Activated naive CD4-positive, alpha-beta T cell (primary cell): ENCODE measurements at places on chromosomes 3 and 15.

GRCh38 chr3:57279685-57280084 lies 12.8 kb downstream of the ASB14 start:
- DNase-seq = no peak

DNA sequence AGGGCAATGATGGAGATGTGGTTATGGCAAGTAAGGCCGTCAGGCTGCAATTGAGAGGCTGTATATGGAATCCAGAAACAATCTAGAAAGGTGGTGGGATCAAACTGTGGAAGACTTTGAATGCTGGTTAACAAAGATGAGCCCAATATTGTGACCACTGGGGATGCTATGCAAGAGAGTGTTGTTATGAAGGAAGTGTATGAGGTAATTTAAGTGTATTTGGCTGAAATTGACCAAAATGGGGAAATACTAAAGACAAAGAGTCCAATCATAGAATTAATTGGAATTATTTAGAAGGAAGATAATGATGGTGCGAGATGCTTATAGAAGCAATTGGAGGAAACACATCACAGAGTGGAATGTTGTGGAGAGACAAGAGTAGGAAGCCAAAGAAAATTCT lies 24.5 kb downstream of the BTLA start:
- no peak for DNase-seq

- DNase-seq = no peak
These were observed 499.8 kb upstream of the TPRG1 start for GRCh38 chr3:188671971-188672370.

DNA sequence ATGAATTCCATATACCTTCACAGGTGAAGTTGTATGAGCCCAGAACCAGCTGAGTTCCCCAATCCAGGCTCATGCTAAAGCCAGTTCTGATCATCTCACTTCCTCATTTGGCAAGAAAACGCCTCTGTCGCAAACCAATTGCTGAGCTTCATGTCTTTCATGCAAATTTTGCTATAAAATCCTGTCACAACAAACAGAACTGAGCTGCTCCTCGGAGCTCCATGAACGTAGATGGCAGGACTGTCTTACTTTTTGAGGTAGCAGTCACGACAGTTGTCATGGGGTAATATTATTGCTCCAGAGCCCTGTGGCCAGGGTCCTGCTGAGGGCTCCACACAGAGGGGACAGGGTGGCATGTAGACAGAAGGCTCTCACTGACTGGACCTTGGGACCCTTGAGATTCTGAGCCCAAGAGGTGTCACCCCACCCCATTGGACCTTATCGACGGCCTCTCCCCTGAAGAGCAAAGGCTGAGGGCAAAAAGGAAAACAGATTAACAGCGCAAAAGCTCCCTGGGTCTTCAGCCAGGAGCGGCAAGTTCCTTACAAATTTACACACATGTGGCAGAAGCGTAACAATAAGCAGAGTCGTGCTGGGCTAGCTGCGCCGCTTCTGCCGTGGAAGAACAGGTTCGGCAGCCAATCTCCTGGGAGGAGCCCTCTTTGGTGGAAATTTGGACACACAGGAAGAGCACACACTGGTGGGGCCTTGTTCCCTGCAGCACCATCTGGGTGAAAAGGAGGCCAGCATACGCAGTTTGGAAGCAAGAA lies 249.2 kb downstream of the OPA1 start:
- no peak for DNase-seq

DNA sequence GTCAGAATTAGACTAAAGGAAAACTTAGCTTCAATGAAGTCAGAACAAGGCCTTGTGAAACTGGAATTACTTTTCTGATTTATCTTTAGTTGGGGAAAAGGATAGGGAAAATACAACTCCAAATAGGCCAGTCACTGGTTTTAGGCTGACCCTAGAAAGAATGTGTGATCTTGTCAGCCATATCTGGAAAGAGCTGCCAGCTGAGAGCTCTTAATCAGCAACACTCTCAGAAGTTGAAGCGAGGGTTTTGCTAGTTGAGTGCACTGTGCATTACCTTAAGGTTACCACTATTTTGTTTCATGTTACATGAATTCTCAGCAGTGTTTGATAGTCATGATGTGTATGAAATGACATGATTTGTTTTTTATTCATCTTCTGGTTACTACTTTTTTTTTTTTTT lies 905.3 kb upstream of the ALCAM start:
- DNase-seq = no peak

DNA sequence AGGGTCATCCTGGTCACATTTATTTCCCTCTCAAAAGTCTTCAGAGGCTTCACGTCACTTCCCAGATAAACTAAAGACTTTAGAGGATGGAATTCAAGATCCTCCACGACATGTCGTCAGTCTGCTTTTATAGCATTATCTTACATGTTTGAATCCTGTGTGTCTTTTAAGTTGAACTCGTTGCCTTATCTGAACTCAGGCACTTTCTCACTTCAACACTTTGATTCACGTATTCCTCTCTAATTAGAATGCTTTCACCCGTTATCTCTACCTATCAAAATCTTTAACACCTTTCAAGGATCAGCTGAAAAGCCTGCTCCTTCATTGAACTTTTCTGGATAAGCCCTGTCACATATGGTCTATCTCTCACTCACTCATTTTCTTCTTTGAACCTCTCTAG lies 97.1 kb downstream of the MAP2K5 start:
- DNase-seq = no peak

DNA sequence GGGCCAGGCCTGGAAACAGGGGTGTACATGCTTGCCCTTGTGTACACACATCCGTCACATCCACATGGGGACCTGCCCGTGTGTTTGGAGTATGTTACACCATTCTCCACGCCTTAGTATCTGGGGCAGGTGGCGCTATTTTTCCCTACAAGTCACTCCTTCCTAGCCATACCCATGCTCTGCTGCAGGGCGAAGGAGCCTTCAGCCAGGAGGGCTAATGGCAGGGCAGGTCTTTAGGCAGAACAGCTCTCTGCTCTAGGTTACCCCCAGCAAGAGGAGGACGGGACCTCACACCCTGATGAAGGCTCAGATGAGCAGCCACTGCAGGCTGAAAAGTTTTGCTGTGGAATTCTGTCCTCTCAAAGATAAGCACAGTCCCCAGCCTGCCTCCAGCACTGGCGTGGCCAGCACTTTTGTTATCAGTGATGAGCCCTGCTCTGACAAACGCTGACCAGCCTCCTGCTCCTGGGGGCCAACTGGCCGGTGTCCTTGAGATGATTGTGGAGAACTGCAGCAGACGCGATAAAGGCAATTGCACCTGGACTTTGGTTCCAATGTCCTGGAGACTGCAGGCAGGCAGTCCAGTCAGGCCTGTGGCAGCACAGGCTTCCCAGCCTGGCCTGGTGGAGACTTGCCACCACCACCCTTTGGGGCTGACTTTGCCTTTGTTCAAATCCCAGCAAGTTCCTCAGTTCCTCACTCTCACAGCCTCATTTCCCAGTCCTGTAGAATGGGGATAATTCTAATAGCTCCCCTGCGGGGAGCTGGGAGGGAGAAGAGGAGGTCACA lies 19.8 kb upstream of the PIGZ start:
- DNase-seq = no peak
